Astrocyte (in vitro differentiated cells and primary cell): ENCODE measurements at places on chromosomes 16 and 17.

DNA sequence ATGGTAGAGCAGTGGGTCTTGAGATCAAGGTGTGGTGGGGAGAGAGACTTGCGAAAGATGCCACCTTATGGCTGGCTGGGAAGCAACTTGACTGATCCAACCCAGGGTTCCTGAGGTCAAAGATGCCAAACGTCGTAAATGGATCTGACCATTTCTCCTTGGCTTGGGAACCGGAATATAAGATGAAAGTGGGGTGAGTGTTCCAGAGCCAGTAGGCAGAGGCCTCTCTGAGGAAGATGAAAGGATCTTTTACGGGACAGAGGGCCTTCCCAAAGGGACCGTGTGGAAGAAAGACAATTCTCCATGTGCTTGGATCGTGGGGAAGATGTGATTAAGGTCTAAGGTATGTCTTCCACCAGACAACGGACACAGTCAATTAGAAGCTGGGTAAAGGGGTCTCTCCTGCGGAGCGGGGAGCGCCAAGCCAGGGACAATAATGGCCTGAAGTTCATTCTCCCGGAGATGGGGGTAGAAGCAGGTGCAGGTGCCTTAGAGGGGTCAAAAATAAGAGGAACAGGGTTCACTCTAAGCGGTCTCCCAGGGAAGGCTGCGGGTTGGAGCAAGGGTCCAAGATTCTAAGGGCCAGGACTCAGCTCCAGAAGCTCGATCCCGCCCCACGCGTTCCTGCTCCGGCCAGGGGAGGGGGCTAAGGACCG lies 800 bp downstream of the FXR2 start:
- DNase-seq, result peak; percentile 39

GRCh38 chr16:59341368-59341767 lies 607.3 kb upstream of the GOT2 start:
- DNase-seq, result no peak

- DNase-seq, result no peak
Measured at GRCh38 chr17:8327303-8327649, 12.4 kb upstream of the ODF4 start.

- peak; percentile 66 for DNase-seq
Measured at GRCh38 chr17:41792845-41793783, 6.6 kb upstream of the JUP start.

GRCh38 chr17:60933739-60934138 lies 256.1 kb downstream of the BCAS3 start:
- no peak for DNase-seq
